ENCODE measurements at places on chromosomes 7 and 10. TPM values are rescaled to one million over a fixed set of nuclear protein-coding genes. Genes with fewer than 3 reads are reported as not detected.

DNA sequence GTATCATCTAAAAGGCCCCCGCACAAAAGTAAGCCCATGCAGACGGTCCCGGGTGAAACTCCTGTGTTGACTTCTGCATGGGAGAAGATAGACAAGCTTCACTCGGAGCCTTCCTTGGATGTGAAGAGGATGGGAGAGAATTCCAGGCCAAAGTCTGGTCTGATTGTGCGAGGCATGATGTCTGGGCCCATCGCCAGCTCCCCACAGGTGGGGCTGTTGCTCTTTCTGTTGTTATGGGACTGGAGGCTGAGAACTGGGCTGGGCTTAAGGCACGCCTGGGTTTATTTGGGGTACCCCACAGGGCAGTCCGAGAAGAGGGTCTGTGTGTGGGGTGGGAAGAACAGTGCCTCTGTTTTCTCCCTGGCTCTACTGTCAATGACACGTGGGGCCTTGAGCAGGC, 14.6 kb downstream of the MINDY4 start:
- DNase-seq = no peak

GRCh38 chr10:76618641-76619040, 1019.0 kb downstream of the KCNMA1 start:
- no peak for DNase-seq

Gene ZP3
- total RNA-seq = 21.5 TPM

Gene LRIT1
- total RNA-seq = not detected

Gene RGR
- not detected for total RNA-seq

- DNase-seq = no peak
Measured at GRCh38 chr7:112092306-112092705, 113.9 kb downstream of the DOCK4 start.

Gene VIPR2
- 5.0 TPM for total RNA-seq

Data from posterior vena cava (tissue), 2 donors.